AG09309 (cell line): ENCODE measurements at places on chromosomes 1 and 21.

DNA sequence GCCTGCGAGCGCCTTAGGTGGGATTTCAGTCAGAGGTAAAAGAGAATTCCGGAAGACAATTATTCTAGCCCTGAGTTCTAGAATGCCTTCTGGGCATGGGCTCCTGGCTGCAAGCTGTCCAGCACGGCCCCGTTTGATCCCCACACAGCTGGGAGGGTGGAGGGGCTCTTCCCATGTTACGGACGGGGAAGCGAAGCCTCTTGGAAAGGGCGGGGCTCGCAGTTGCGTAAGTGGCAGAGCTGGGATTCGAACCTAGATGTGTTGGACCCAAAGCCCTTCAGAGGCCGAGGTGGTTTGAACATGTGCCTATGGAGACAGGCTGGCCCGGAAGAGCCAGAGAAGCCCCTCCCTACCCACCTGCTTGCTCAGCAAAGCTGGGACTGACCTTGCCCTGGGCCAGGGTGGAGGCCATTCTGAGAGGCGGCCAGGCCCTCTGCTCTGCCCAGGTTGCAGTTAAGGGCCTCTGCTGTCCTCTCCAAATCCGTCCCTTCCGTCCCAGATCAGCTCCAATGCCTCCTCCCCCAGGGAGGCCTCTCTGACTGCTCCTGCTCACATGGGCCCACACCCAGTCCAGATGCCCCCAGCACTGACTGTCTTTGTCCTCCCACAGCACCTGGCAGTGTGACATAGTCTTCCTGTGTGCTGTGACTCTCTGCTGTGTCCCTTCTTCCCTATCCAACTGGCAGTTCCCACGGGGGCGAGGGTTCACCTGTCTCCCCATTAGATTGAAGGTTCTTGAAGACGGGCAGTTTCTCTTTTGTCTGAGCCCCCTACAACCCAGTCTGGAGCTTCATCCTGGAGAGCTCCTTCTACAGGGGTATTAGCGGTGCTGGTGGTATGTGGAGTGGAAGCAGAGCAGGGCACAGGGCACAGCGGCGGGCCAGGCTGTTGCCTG lies 1.2 kb upstream of the HSPB7 start:
- DNase-seq = no peak

GRCh38 chr1:33072707-33073106 lies 8.2 kb upstream of the AZIN2 start:
- DNase-seq = no peak

GRCh38 chr1:229146647-229147046 lies 124.3 kb upstream of the RAB4A start:
- DNase-seq = no peak

DNA sequence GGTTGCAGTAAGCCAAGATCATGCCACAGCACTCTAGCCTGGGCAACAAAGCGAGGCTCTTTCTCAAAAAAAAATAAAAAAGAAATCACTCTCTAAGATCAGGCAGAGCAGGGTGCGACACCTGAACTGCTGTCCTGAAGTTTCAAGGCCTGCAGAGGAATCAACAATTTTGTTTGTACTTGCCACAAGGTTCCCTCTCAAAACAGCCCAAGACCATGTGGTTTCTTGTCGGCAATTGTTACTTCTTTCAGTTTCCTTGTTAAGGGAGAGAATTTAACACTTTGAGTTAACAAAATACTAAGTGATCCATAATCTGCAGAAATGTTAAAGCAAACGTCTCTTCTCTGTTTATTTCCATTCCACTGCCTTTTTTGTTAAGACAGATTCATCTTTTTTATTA lies 36.5 kb downstream of the MACO1 start:
- no peak for DNase-seq

DNA sequence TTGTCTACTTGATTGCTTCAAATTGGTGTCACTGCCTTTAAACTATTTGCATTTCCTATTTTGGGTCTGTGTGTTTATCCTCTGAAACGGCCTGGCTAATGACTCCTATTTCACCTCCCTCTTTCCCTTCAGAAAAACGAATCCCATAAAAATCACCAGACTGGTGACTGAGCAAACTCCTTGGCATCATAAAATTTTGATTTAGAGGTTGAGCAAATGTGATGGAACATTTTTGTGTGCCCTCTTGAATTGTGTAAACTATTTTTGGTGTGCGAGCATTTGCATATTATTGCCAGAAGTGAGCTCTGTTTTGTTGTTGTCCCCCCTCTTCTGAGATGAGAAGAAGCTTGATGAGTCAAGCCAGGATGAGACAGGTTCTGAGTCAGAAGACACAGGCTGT lies 316.1 kb downstream of the AJAP1 start:
- DNase-seq = no peak
